H1 (cell line): ENCODE measurements at places on chromosomes 16 and 17. TPM values are rescaled to one million over a fixed set of nuclear protein-coding genes. Genes with fewer than 3 reads are reported as not detected.

SLC52A1 gene
- polyA plus RNA-seq, result 0.67 and 1.2 TPM in 2 replicates

PABPN1L gene
- polyA plus RNA-seq, result not detected in 2 replicates

SHISA6 gene
- polyA plus RNA-seq, result 3.1 and 4.8 TPM in 2 replicates

KRTAP17-1 gene
- not detected in 2 replicates for polyA plus RNA-seq

TMIGD1 gene
- not detected in 2 replicates for polyA plus RNA-seq

USP32 gene
- 22.3 and 29.6 TPM in 2 replicates for polyA plus RNA-seq
